ENCODE measurements at places on chromosomes 13 and 19.
A peak's percentile ranks its signal among the peaks of the same experiment; 100 is the strongest.

- no peak for DNase-seq
These were observed 70.0 kb upstream of the GTF3A start for GRCh38 chr13:27354379-27354778.

DNA sequence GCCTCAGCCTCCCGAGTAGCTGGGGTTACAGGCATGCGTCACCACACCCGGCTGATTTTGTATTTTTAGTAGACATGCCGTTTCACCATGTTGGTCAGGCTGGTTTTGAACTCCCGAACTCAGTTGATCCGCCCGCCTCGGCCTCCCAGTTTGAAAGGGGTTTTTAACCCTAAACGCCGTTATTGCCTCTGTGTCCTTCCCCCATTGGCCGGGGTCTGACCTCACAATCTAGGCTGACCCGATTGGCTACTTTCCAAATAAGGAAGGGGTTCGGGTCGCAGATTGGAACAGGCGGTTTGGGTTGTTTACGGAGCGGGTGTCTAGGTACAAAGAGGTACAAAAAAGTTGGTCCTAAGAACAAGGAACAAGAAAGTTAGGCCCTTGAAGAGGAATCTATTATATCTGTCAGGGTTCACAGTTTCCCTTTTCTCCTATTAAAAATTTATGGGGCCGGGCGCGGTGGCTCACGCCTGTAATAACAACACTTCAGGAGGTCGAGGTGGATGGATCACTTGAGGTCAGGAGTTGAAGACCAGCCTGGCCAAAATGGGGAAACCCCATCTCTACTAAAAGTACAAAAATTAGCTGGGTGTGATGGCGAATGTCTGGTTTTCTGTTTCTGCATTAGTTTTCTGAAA, 1.0 kb downstream of the ZNF253 start:
- DNase-seq: peak; percentile 61

DNA sequence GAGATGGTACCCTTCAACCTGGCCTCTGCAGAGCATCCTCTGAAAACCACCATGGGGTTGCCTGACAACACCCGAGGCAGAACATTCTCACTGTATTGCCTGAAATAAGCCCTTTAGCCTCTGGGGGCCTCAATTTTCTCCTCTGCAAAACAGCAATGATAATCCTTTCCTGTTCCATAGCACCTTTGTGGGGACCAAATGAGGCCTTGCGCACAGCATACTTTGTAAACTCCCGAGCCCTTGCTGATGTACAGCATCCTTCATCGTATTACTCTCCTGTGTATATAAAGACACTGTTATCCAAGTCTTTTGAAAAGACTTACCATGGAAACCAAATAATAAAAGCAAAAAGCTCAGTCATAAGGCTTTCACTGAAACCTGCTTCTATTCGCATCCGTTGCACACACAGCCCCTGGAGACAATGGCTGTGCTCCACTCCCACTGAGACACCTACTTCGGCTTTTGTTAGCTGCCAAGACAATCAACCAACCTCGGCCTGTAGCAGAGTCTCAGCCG, 276.0 kb downstream of the FOXO1 start:
- no peak for DNase-seq

- no peak for DNase-seq
These were observed 98.0 kb downstream of the ESD start for GRCh38 chr13:46698910-46699460.

GRCh38 chr19:13507053-13507611, 853 bp upstream of the CACNA1A start:
- DNase-seq: no peak

GRCh38 chr19:18449552-18449951, 11.6 kb upstream of the ISYNA1 start:
- no peak for DNase-seq

- peak; percentile 66 for DNase-seq
These were observed at the start of gene PEAK3 for GRCh38 chr19:2282062-2282861. Gene PEAK3 (minus strand): TSS chr19:2282175. CDS start chr19:2280931, 1,244 bp downstream.

- DNase-seq: no peak
These were observed 3.0 kb upstream of the TNNT1 start for GRCh38 chr19:55152017-55152416.

DNA sequence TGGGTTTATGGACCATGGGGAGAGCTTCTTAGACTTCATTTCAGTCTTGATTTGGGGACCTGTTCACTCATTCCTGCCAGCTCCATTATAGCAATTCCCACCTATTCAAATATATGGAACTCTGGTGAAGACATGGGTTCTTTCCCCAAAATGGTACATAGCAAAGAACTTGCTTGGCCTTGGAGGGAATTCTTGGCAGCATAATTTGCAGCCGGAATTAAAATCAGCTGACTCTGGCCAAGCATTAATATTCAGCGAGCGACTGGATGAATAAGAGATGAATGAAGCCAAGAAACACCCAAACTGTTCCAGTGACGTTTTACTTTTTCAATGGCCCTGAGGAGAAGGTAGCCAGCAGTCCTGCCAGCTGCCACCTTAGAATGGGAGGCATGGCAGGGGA, 88.4 kb upstream of the SOX1 start:
- no peak for DNase-seq

DNA sequence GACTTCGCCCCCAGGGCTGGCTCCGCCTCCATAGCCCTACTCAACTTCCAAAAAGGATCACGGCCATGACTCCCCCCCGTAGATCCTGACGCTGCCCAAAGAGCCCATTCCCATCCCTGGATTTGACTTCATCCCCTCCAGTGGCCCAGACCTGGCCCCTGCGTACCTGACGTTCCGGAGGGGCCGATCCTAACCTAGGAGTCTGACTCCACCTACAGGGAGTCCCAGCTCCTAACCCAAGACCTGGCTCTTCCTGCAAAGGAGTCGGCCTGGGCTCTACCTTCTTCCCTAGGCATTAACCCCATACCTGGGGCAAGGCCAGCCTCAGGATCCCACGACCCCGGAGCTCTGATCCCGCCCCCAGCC, 10.8 kb downstream of the STAP2 start:
- no peak for DNase-seq

DNA sequence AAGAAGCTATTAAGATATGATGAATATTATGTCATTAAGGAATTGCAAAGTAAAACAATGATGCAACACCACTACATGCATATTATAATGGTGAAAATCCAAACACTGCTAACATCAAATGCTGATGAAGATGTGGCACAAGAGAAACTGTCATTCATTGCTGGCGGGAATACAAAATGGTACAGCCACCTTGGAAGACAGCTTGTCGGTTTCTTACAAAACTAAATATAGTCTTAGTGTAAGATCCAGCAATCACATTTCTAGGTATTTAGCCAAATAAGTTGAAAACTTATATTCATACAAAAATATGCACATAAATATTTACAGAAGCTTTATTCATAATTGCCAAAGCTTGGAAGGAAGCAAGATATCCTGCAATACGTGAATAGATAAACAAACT, 114.9 kb upstream of the EDNRB start:
- no peak for DNase-seq

DNA sequence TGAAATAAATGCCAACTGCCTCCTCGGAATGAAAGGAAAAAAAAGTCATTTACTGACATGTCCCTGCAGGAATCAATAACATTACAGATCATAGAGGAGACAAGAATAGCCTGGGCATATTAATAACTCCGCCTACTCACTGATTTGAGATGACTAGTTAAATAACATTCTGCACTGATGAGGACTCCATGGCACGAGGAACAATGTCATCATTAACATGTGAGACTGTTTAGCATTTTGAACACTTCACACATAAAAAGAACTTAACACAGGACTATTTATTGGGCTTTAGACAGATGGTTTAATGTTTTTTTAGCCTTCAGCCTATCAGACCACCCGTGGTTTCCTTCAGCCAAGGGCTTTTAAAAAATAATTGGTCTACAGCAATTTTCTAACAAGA, 170.1 kb downstream of the OLFM4 start:
- DNase-seq: no peak

All from naive B cell (primary cell).